ENCODE measurements at places on chromosomes 3 and 15.
A peak's percentile ranks its signal among the peaks of the same experiment; 100 is the strongest.

DNA sequence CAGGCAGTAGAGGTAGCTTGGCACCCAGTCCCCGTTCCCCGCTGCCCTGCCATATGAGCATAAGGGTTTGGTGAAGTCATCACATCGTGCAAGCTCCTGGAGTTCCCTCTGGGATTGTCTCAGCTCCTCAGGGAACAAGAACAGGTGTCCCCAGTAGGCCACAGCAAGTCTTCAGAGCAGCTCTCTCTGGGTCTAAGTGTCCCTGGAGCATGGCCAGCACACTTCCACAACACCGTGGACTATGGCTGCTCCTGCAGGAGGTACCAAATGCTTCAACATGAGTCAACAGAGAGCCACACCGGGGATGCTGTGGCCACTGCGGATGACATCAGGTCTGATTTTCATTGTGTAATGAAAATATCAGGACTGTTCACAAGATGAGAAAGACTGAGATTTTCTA, 23.1 kb downstream of the ABHD6 start:
- DNase-seq = no peak

DNA sequence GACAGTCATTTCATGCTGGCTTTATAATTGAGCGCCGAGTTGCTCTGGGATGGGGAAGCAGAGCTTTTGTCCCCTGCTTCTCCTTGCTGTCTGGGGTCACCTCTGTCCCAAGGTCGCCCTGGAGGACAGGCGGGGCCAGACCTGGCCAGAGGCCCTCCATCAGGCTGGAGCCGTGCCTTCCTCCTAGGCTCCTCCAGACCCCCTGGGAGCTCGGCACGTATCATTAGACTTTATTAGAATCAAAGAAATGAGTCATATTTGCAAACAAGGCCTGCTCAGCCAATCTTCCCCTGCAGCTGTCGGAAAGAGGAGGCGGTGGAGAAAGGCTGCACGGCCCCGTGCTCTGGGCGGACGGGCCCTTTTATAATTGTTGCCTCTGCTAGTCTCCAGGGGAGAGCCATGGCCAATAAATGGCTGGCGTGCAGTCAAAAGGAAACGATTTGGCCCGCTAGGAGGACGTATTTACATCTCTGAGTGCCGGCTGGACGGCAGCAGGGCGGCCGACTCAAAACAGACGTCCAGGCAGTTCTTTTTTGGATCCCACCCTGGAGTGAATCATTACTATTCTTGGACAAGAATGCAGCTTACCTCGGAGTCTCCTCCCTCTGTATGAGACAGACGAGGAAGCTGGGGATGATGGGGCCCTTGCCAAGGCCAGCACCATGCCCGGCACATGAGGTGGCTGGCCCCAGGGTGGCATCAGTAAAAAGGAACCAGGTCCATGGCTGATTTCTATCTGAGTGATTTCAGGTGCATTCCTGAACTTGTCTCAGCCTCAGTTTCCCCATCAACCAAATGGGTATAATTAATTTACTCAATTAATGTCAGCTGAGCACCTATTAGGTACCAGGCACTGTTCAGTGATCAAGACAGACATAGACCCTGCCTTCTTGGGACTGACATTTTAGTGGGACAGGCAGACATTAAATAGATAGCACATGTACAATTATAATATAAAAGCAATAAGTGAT, 50.6 kb downstream of the SLC6A6 start:
- peak; percentile 97 for DNase-seq

- DNase-seq = no peak
Measured at GRCh38 chr15:49424954-49425353, 1.9 kb downstream of the FGF7 start.

- DNase-seq = no peak
Measured at GRCh38 chr3:16303037-16303575, 38.1 kb downstream of the OXNAD1 start.

DNA sequence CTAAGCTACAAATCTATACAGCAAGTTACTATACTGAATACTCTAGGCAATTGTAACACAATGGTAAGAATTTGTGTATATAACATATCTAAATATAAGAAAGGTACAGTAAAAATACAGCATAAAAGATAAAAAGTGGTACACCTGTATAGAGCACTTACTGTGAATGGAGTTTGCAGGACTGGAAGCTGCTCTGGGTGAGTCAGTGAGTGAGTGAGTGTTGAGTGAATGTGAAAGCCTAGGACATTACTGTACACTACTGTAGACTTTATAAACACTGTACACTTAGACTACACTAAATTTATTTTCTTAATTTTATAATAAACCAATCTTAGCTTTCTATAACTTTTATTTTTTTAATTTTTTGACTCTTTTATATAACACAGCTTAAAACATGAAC, 123.1 kb downstream of the ZMAT3 start:
- DNase-seq = no peak

DNA sequence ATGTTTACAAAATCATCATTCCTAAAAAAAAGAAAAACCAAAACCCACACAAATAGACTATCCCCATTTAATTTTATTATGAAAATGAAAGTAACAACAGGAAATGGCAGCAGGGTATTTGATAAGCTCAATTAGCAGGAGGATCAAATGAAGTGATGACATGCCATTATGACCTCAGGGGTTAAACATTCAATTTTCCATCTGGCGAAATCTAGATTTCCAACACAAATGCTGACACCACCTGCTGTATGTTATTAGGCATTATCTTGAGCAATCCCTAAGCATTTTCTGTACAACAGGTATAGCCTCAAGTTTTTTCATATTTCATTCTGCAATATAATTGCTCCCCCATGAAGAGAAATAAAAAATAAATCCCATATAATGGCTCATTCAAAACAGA, 57.1 kb downstream of the SHQ1 start:
- DNase-seq = no peak

- DNase-seq = no peak
Measured at GRCh38 chr3:139129892-139130291, 85.2 kb upstream of the PRR23C start.

DNA sequence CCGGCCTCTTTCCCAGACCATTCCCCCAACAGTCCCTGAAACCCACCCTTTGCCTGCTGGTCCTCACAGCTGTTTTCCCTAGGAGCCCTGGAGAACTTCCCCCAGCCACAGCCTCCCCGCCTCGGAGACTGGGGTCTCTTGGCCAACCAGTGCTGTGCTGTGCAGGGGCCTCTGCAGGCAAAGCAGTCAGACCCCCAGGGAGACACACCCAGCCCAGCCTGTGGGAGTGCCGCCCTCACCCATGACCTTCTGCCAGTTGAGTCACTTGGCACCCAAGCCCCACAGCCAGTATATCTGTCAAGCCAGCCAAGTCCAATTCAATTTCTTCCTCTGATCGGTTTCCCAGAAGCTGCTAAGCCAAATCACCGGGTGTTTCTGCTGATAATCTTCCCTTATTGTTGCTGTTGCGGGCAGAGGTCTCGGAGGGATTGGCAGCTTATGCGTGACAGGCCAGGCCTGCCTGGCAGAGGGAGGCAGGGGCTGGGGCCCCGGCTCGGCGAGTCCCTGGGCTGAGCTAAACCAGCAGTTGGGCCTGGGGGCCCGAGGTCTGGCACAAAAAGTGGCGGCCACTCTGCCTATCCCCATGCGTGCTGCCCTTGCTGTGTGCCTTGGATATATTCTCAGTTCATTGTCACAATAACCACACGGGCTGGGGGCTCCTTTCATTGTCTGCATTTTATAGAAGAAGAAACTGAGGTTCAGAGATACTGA, 65.6 kb upstream of the SLC6A1 start:
- peak; percentile 13 for DNase-seq

- DNase-seq = peak; percentile 19
Measured at GRCh38 chr3:114496021-114496434, 202.2 kb downstream of the TIGIT start.

GRCh38 chr3:193798051-193798450, 205.0 kb downstream of the OPA1 start:
- DNase-seq = no peak

DNA sequence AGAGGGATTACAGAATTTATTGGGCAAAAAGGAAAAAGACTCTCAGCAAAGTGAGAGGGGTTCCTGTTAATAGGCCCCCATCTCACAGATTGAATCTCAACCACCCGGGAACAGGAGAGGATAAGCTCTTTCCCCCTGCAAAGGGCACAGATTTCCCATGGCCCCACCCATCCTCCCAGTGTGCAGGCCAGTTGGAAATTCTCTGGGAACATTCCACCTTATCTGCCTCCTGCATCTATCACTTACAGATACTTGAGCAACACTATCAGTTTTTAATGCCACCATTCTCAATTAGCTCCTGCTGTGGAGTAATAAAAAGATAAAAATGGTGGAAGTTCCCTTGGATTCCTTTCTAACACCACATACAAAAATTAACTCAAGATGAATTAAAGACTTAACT, 350.0 kb upstream of the BCHE start:
- no peak for DNase-seq

DNA sequence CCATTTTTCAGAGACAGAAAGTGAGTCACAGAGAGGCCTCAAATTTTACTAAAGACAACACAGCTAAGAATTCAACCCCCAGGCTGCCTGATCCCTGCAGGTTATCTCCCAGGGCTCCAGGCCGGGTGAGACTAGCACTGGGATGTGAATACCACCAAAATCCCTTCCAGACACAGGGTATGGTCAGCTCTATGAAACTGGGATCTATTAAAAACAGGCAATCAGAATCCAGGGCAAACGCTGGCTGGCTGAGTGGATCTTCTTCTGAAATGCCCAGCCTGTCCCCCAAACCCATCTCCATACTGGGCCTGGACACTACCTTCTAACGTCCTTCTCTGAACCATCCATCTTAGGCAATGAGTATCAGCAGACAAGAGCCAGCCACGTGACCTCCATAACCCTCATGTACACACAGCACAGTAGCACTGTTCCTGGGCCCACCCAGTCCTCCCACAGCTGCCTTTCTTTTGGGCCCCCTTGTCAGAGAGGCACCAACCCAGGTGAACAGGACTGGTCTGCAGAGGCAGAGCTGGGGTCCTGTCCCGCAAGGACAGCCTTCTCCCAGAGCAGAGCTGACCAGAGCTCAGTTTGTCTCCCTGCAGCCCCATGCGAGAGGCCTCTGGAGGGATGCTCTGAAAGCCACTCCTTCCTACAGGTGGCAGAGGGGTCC, 1.9 kb downstream of the RAB6B start:
- no peak for DNase-seq

DNA sequence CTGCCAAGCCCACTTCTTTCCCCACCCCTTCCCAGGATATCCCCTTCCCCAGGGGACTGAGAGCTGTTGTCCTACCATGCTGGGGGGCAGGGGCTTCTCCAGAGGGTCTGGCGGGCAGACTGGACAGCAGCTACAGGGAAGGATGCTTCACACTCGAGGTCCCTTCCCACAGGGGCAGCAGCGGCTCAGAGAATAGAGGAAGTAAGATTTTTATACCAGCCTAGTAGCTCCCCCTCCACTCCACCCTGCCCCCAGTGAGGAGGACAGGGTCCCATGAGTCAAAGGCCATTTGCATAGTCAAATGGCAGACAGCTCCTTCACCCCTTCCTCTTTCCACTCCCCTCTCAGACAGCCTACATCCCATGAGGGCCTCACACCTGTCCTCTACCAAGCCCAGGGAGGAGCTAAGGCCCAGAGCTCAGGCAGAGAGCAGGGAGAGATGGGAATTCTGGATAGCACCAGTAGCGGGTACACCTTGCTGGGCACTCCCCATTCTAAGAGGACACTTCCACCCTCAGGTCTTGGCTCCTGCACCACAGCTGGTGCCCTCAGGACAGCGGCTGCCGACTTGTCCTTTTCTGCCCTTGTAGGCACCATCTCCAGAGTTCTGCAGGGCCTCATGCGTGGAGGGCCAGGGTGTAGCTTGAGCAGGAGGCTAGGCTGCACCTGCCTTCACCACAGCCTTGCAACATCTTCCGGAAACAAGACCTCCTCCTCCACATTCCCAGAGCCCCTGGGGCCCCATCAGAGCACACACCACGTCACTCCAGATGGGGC, at the start of gene TLR9:
TSS of gene TLR9 (minus strand) at position 194 of the 777 bp plus-strand sequence. CDS start at position 78, 116 bp downstream.
- DNase-seq = peak; percentile 55

DNA sequence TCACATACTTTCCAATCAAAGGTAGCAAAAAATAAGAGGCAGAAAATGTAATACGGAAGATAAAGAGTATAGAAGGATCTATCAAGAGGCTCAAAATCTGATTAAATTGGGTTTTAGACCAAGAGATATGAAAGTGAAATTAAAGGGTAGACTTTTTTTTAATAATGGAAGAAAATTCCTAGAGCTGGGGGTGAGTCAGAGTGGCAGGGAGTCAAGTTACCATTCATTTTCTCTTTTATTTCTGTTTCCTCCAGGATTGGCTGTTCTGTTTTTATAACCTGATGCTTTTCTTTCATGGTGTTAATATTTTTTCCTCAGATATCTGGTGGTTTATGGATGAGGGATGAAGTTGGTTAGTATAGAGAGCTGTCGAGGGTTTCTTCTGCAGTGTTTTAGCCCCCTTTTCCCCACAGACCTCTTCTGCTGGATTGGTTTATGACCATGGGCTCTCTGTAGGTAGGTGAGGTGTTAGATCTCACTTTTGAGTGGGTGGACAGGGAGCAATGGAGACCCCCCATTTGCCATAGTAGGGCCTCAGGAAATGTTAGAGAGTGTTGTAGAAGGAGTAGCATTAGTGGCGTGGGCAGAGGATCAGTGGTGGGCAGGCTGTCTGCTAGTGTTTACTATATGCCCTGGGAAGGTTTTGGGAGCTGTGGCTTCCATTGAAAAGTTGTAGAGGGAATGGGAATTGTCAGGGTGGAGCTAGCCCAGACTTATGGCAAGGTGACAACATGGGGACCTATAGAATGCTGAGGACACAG, 201.6 kb upstream of the GOLGA6L4 start:
- no peak for DNase-seq

GRCh38 chr3:192929146-192929545, 11.5 kb upstream of the MB21D2 start:
- DNase-seq = no peak

DNA sequence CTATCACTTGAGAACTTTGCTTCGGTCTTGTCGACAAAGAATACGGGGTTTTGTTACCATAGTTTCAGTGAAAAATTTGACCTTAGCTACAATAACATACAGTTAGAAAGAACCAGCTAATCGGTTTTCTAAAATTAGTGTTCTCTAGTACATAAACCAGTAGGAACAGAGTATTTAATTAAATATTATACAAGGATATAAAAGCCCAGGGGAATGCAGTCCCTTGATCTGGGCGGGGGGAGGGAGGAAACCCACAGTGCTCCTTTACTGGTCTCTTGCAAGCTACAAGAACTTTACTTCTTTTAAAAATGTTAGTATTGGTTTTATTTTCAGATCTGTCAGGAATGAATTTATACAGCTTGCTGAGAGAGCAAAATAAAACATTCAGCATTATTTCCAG, 41.8 kb downstream of the ITPR1 start:
- DNase-seq = no peak

GRCh38 chr15:71117714-71118305, 2.5 kb downstream of the THSD4 start:
- no peak for DNase-seq

GRCh38 chr3:71641674-71642073, 58.1 kb upstream of the FOXP1 start:
- no peak for DNase-seq

GRCh38 chr15:40328176-40328575, 4.7 kb downstream of the INAFM2 start:
- DNase-seq = no peak

All from femur (tissue), 1 donor.